ENCODE measurements at places on chromosomes 12 and 14.

- DNase-seq: peak; percentile 88
Observed at GRCh38 chr14:55129428-55130195, 560 bp downstream of the LGALS3 start.

DNA sequence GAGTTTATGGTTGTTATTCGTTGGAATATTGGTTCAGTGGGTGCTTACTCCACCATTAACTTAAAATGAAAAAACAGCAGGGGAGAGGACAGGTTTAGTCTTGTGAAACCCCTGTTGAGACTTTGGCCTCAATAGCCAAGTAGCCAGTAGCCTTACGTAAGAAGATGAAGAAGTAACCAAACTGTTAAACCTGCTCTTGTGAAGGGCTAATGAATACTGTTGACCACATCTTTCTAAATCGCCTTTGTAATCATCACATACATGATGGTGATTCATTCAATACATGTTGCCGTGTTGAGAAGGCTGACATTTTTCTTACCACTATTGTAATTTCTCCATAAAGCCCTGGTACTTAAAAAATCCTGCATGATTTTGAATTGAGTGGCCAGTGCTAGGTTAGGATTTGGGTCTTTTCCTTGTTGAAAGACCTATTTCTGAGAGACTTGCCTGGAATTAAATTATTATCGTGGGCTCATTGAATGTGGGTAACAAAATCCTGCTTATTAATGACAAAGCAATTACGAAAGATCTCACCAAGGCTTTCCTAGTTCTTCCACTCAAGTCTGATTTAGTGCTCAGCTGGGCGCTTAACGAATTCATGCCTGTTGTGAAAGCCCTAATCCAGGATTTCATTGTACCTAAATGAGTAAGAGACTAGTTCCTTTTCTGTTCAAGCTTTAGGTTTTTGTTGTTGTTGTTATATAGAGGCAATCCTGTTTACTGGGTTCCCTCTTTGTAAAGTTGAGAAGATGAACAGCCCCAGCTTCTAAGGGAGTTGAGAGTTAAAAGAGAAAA lies 333.1 kb downstream of the FUT8 start:
- DNase-seq: no peak

GRCh38 chr14:102686196-102686801 lies 91.0 kb upstream of the TRAF3 start:
- DNase-seq: no peak

- no peak for DNase-seq
Observed at GRCh38 chr14:50599700-50600444, 39.9 kb downstream of the ATL1 start.

DNA sequence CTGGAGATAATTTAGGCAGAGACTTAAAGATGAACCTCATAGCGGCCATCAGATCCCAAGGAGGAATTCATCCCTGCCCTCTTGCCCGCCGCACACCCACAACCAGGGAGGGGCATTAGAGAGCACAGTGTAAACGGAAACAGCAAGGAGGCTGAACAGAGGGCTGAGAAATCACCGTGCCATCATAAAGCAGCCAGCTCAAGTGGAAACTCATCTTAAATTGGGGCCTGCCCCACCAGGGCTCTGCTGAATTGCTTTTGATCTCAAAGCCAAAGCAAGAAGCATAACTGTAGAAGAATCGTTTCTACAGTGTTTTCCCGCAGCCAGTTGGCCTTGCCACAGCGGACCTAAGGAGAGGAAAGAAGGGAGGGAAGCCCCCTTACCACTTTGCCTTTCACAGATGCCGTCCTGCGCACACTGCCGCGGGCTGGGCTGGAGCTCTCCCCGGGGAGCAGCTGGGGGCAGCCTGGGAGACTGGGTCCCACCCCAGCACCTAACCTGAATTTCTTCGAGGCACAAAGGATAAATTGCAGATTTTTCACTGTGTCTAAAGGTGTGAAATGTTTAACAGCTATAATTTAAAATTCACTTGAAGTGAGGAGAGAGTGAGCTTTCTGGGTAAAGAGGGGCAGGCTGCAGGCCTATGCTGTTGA lies 51.8 kb upstream of the MMP17 start:
- no peak for DNase-seq

GRCh38 chr12:59119676-59120075 lies 199.4 kb upstream of the LRIG3 start:
- no peak for DNase-seq

- no peak for DNase-seq
Observed at GRCh38 chr14:100476012-100476822, 111.0 kb downstream of the BEGAIN start.

GRCh38 chr12:65459545-65459944 lies 181.1 kb downstream of the MSRB3 start:
- no peak for DNase-seq

DNA sequence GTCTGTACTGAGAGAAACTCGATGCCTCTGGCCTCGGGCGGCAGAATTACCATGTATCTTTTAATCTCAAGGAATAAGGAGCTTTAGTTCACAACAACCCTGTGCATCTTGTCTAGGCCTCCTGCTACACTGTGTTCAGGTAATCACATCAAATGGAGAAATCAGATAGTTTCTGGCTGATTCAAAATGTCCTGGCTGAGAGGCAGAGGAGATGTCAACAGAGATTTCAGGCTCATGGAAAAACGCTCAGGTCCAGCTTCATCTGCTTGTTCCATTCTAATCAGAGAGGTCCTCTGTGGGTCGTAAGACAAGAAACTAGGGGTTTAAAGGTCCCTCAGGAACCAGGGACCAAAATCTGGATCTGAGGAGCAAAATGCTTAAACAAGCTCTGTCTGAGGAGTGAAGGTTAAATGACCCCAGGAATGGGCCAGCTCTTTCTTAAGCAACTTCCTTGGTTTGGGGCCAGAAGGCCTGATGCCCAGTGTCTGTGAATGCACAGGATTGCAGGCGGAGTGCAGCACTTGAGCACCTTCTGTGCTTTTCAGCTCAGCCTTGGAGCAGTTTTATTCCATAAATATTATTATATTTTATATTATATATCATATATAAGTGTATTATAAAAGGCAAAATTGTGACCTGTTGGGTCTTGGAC lies 170.2 kb upstream of the PRICKLE1 start:
- peak; percentile 91 for DNase-seq

GRCh38 chr14:101707068-101707842 lies 54.3 kb upstream of the PPP2R5C start:
- no peak for DNase-seq

DNA sequence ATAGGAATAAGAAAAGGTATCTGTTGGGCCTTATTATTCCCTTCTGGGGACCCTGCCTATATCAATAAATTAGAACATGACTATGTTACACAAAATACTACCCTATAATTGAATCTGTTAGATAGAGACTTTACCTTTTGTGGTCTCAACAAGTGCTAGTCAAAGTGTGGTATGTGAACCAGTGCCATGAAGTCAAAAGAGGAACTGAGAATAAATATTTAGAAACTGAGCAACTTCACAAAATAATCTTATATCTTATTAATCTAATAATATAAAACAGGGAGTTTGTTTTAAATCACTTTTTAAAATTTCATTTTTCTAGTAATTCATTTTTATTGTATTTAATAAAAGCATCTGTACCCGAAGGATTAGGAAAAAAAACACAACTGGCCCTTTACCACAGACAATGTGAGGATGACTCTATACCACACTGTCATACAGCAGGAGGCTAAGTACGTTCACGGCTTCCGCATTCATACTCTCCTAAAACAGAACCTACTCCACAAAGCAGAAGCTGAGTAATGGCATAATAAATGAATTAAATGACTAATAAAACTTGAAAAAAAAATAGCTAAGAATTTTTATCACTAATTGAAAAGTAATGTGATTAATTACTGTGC lies 42.1 kb downstream of the SEC23A start:
- DNase-seq: no peak

- no peak for DNase-seq
Observed at GRCh38 chr12:56040963-56041551, 661 bp upstream of the RPS26 start.

GRCh38 chr14:84080944-84081343 lies 1449.0 kb upstream of the FLRT2 start:
- DNase-seq: no peak

DNA sequence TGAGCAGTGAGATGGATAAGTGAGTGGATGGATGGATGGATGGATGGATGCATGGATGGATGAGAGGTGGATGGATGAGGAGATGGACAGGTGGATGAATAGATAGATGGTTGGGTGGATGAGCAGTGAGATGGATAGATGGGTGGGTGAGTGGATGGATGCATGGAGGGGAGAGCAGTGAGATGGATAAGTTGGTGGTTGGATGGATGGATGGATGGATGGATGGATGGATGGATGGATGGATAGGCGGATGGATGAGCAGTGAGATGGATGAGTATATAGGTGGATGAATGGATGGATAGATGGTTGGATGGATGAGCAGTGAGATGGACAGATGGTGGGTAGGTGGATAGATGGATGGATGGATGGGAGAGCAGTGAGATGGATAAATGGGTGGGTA lies 30.6 kb downstream of the LRRC74A start:
- DNase-seq: no peak

- DNase-seq: no peak
Observed at GRCh38 chr12:264269-264668, 1.6 kb upstream of the SLC6A13 start.

DNA sequence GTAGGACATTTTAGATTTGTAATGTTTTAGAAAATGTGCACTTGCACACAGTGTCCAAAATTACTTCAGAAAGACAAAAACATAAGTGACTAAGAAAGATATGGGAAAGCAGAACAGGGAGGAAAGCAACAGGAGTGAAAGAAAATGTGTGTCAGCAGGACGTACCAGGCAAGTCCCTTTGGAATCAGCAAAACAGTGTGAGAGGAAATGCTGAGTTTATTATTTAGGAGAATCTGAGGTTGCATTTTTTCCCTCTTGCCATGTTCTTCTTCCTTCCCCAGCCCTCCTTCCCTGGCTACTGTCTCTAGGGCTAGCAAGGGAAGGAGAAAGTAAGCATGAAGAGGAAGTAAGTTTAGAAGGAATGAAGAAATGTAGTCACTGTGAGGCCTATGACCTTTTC lies 67.7 kb upstream of the CD163 start:
- no peak for DNase-seq

- DNase-seq: no peak
Observed at GRCh38 chr12:103632554-103633216, 45.6 kb downstream of the STAB2 start.

DNA sequence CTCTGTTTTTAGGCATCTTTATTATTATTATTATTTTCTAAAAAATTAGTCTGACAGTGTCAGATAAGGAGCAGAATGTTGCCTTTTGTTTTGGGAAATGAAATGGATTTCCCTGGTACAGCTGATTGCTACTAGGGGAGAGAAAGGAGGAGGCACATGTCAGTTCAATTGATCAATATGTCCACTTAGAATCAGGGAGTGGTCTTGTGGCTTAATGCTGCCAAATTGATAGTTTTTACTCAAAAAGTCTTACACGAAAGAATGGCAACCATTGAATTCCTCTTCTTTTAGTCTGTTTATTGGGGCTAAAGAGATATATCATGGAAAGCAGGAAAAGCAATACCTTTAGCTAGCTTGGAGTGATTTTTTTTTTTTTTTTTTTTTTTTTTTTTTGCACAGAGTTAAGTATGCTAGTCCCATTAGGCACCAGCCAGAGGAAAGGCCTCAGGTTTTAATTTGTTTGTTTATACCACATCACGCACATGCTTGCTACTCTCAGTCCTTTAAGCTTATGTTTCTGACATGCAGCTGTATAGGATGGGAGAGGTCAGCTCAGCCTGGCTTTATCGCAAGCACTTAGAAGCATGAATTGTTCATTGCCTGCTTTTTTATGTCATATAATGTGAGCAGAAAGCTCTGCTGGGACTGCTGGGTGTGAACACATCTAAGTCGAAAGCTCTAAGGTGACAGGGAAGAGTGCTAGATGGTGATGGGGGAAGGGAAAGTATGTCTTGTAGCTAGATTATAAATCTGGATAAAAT lies 1.4 kb downstream of the AKAP6 start:
- no peak for DNase-seq

DNA sequence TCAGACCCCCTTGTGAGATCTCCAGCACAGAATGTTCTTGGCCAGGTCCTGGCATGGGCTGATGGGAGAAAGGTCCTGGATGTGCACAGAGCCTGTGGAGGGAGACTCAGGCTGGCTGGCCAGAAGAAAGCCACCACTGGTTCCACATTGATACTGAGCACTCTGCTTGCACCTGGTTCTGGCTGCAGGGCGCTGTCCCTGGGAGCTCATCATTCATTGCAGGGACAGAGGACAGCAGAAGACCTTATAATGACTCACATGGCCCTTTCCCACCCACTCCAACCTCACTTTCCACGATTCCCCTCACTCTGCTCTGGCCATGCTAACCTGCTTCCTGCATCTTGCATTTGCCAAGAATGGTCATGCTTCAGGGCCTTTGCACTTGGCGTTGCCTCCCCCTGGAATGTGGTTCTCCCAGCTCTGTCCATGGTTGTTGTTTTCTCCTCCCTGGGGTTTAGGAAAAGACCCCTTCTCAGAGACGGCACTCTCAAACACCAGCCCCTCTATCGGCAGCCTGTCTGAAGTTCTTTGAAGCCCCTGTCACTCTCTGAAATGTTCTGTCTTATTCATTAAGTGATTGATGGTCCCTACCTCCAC lies 10.3 kb downstream of the KRT7 start:
- peak; percentile 61 for DNase-seq

DNA sequence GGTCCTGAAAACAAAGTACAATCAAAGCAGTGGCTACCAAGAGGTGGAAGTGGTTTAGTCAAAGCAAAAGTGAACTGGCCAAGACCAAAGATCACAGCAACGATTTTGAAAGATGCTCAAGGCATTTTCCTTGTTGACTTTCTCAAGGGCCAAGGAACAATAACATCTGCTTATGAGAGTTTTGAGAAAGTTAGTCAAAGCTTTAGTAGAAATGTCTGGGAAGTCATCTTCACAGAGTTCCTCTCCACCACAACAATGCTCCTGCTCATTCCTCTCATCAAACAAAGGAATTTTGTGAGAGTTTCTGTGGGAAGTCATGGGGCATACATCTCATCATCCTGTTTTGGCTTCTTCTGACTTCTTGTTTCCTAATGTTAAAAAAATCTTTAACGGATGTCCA lies 80.1 kb downstream of the PLEKHA5 start:
- DNase-seq: no peak

DNA sequence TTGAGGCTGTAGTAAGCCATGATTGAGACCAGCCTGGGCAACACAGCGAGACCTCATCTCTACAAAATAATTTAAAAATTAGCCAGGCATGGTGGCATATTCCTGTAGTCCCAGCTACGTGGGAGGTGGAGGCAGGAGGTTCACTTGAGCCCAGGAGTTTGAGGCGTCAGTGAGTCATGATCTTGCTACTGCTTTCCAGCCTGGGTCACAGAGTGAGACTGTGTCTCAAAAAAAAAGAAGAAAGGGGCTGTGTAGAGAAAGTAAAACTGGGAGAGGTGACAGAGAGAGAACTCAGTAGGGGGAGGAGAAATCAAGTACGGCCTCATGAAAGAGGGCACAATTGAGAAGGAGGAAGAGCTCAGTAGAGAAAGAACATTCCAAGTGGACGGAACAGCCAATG lies 12.4 kb downstream of the TECPR2 start:
- DNase-seq: no peak

DNA sequence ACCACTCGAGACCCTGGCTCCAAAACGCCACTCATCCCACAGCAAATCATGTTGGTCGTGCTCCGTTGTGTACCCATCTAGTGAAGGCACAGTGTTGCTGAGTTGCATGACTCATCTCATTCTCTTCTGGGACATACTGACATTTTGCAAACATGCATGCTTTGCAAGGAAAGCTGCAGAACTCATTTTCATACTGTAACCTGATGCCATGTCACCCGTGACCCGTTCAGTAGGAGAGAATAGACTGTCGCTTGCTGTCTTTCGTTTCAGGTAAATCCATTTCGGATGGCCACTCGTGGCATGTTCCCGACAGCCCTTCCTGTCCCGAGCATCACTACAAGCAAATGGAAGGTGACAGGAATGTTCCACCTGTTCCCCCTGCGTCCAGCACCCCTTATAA lies 78.2 kb downstream of the ESR2 start:
- no peak for DNase-seq

- DNase-seq: peak; percentile 92
Observed at GRCh38 chr12:56987551-56988053, 18.7 kb downstream of the ZBTB39 start.
